Spleen (tissue), 13 donors: ENCODE measurements at places on chromosomes 7 and 10.
A peak's percentile ranks its signal among the peaks of the same experiment; 100 is the strongest.

DNA sequence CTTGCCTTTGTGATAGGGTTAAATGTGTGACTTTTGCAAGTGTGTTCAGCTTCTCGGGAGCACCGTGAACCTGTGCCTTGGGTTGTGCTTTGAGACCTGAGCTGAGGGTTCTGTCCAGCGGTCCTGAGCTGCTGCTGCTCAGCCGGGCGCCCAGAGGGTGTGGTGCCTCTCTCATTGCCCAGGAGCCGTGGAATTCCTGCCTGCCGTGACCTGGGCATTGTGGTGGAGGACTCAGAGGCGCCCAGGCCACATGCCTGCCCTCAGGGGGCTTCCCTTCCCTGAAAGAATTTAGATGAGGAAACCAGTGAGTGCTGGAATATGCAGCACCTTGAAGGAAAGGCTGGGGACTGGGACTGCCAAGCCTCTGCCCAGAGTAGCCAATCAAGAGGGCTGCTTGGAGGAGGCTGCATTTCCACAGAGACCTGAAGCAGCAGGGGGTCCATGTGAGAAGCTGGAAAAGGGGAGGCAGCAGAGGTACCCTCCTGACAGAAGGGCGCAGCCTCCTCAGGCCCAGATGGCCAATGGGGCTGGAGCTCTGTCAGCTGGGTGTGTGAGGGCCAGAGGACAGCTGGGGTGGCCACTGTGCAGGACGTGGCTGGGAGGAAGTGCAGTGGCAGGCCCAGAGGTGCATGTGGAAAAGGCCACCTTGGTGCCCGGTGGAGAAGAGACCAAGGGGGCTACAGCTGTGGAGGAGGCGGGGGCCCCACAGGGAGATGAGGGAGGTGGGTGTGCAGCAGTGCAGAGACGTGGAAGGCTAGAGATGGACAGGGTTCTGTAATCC, 107.3 kb downstream of the NKX6-2 start:
- DNase-seq: peak; percentile 37

- DNase-seq: no peak
Measured at GRCh38 chr7:40299097-40299496, 164.3 kb downstream of the SUGCT start.

GRCh38 chr10:118032564-118032963, 14.2 kb downstream of the RAB11FIP2 start:
- no peak for DNase-seq

GRCh38 chr7:157502701-157503111, 165.9 kb downstream of the DNAJB6 start:
- peak; percentile 88 for DNase-seq

DNA sequence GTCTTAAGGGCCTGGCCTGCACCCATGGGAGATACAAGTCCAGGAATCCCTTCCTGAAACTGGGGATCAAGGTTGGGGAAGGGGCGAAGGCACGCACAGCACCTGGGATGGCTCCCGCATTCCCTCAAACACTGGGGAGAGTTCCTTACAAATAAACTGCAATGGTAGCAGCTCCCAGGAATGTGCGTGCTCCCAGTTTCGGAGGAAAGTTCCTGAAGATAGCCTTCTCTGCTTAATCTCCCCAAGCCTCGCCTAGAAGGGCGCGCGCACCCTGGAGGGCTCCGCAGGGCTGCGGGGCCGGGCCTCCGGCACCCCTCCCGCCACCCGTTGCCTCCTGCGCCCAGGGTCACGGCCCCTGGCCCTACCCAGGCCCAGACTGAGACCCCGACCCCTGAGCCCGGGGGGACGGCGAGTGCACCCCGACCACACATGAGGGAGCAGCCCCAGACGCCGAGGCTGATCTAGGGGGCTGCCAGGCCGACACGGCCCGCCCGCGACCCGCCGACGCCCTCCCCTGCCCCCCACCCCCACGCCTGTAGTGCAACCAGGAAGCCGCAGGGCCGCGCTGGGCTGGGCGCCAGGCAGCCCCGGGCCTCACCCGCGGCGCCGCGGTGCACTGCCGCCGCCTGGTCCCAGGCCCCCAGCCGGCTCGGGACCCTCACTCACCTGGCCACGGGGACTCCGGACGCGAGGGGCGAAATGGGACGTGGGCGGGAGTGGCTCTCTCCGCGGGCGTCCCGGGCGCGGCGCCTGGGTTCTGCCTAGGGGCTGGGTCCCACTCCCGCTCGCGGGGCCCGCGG, 460 bp downstream of the ANXA11 start:
- no peak for DNase-seq

DNA sequence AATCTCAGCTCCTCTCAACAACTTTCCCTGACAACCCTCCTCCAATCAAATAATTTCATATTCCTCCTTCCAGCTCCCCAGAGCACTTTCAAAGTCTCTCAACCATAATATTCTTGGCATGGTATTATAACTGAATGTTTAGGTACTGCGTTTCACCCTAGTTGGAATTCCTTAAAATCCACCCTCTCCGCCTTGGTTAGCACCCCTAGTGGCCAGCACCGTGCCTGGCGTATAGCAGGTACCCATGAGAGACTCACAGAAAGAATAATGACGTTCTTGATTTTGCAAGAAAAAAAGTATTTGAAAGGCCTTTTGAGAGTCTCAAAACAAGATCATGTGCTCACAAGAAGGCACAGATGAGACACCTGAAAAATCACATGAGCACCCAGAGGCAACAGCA, 50.9 kb downstream of the GLI3 start:
- no peak for DNase-seq

DNA sequence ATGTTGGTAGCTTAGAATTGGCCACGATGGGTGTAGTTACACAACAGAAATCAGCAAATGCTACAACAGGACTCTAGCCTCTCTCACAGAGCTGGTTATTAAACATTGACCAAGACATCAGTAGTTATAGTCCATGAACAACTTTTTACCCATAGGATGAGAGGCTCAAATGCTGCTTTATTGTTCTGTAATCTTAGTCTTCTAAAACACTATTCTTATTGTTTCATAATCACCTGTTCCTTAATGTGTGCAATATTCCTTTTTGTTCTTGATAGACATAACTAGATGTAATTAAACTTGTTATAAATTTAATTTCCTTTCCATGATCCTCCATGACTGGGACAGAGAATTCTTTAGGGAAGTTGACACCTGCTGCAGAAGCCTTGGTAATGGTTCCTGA, 356.9 kb downstream of the EXOC4 start:
- DNase-seq: no peak

GRCh38 chr10:48484911-48485310, 120.0 kb downstream of the ARHGAP22 start:
- DNase-seq: no peak

- DNase-seq: no peak
Measured at GRCh38 chr10:76675951-76676587, 961.5 kb downstream of the KCNMA1 start.

DNA sequence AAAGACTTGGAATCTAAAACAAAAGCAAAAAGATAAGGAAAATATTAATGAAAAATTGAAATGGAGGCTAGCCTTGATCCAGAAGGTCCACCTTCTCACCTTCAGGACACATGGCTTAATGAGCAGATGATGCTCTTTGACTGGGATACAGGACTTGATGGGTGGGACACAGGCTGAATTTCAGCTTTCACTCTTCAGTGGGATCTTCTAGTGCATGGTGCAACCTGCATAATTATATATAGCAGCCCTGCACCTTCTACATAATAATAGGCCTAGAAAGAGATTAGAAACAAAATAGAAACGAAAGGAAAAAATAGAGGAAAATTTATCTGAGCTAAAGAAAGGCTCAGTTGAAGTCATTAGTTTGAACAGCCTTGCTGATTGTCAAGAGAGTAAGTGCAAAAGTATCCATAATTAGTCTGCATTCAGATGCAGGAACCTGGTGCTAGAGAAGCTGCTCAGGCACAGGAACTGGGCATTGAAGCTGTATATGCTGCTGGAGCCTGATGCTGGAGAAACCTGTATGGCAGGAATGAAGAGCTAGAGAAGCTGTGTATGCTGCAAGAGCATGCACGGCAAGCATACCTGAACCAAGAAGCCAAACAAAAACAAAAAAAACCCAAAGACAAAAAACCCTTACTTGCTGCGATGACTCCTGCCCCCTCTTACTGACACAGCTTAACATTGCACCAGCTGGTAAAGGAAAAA, 19.4 kb downstream of the MKLN1 start:
- no peak for DNase-seq
